Body of pancreas (tissue), 4 donors: ENCODE measurements at places on chromosomes 5 and 9.
A peak's percentile ranks its signal among the peaks of the same experiment; 100 is the strongest.

DNA sequence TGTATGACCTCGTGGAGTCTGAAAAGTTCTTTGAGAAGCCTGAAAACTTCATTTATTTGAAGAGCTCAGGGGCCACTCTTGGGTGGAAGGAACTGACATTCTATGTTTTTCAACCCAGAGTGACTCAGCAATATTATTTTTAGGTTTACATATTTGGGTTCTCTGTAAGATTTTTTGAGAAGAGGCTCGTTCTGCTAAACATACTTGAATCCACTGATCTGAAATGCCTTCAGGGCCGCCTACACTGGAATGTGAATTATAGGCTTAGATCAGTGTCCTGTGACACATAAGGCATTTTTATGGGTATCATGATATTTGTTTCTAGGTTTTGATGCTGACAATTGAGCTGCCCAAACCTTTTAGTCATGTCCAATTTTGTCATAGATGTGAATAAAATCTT is 86.2 kb downstream of the PSAT1 start:
- DNase-seq = no peak

GRCh38 chr5:109853377-109853776 is 163.7 kb downstream of the MAN2A1 start:
- no peak for DNase-seq

- no peak for DNase-seq
These were observed 375.6 kb upstream of the CLINT1 start for GRCh38 chr5:158234323-158235158.

- peak; percentile 21 for DNase-seq
These were observed 178.2 kb downstream of the SEC61B start for GRCh38 chr9:99400184-99400731.

GRCh38 chr9:16033921-16034691 is 481.3 kb downstream of the CCDC171 start:
- no peak for DNase-seq

GRCh38 chr9:115913696-115914095 is 239.9 kb upstream of the PAPPA start:
- no peak for DNase-seq

DNA sequence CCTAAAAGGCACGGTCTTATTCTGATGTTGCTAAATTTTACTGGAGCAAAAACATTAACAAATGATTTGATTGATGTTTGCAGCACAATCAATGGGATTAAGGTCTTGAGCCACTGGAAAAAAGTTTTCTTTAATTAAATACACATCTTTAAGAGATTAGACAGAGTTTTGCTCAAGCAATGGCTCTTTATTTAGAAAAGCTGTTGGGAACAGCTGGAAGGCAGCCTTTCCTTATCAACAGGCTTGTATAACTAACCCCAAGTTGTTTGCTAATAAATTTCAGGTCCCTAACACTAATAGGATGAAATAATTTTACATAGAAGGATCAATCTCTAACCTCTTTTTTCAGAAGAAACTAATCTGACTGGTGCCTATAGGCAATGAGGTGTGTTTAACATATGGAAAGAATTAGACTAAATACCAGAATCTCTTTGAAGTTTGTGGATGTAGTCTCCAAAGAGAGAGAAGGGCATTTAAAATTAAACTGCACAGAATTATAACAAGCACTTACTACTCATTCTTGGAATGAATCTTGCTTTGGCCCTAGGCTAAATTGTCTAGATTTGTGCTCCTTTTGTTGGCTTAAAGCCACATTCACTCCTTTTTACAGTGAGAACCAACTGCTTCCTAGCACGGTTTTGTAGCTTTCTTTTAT is 67.3 kb upstream of the TNFAIP8 start:
- DNase-seq = no peak

- no peak for DNase-seq
These were observed 338.0 kb downstream of the MAN2A1 start for GRCh38 chr5:110027527-110028322.

DNA sequence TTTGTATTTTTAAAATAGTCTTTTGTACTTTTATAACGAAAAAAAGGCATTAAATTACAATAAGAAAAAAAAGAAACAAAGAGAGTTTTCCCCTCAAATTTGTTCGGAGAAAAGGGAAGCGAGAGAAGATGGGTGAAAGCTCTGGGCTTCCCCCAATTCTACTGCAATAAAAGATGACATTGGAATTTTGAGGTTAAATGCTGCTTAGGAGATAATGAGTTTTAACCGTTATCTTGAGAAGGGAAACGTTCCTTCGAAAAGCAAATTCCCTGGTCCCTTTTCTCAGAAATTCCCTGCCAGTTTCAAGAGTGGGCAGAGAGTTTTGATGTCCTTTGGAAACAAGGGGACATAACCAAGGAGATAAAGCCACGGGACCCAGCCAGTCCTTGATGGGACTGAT is 18.4 kb upstream of the ERGIC1 start:
- no peak for DNase-seq

DNA sequence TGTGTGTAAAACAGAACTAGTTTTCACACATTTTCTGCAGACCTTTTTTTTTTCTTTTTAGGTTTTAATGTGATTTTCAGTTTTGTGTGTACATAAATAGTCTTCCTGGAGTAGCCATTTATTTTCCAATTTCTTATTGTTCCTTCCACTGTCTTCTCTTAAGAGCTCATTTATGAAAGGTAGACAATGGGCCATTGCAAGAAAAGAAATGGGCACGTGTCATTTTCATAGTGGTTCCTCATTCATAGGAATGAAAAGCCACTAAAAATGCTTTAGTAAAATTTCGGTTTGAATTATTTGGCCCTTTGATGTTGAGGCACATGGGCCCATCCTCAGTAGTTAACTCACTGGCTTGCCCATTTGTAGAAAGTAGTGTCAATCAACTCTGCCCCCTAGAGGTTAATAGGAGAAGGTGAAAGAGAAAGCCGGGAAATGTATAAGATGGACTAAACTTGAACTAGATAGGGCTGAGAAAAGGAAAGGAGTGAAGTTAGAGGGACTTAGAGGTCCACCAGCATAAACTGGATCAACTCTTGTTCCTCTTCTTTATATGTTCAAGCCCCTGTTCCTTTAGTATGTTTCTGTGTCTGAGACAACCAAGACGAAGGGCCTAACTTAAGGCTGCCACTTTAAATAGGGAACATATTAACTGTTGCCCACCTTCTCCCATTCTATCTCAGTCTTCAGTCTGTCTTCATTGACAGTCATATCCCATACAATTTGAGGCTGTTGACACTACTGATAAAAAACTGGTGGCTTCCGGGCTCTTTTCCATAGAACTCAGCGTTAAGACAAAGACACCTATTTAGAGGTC is 72.6 kb downstream of the SMARCA2 start:
- no peak for DNase-seq

GRCh38 chr9:134530724-134531123 is 110.9 kb upstream of the COL5A1 start:
- DNase-seq = no peak

GRCh38 chr5:957748-958485 is 50.7 kb upstream of the NKD2 start:
- DNase-seq = no peak

- DNase-seq = no peak
These were observed 645.2 kb upstream of the PTPRD start for GRCh38 chr9:11257992-11258391.

GRCh38 chr5:17481378-17481777 is 16.7 kb upstream of the TAF11L2 start:
- DNase-seq = no peak

DNA sequence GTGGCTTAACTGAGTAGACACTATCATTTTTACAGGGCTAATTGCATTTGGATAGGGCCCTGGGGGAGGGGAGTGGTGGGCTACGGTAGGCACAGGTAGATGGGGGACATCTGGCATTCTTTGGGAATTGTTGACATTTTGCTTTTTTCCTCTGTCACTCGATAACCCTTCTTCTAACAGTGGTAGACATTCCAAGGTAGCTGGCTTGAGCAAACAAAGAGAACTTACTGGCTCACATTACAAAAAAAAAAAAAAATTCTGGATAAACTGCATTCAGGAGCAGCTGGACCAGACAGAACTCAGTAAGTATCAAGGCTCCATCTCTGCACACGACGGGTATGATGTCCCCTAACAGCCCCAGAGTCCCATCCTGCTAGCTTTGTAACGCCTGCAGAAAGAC is 585.2 kb downstream of the ZNF608 start:
- DNase-seq = no peak

DNA sequence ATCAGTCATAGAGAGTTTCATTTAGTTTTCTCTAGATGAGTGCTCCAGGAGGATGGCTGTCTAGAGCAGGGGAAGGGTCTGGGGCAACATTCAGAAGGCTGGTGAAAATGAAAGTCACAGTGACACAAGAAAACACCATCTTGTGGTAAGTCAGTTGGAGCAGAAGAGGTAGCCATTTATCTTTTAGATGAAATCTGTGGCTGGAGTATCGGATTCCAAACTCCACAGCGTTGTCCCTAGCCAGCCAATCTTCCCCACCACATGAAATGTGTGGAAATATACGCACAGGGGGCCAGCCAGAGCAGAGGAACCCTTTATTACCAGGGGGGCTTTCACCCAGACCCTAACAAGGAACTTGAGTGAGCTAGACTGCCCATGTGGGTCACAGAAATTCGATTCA is 15.9 kb upstream of the TNFAIP8 start:
- no peak for DNase-seq

- no peak for DNase-seq
These were observed 25.2 kb downstream of the RIGI start for GRCh38 chr9:32500768-32501167.

DNA sequence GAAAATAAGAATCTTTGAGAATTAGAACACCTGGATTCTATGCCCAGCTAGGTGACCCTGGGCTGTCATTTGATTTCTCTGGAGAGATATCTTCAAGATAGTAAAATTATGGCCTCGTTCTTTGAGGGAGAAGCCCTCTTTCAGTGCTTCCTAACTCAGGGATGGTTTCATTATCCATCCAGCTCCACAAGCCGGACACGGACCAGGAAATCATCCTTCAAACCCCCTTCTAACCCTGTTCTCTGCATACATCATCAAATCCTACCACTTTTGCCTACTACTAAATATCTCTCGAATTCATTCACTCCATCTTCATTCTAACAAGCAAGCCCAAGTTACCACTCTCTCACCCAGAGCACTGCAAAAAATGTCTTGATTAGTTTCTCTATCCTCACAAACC is 57.2 kb downstream of the MAPKAP1 start:
- no peak for DNase-seq

- DNase-seq = no peak
These were observed 459.1 kb downstream of the EFNA5 start for GRCh38 chr5:107211630-107212029.

- DNase-seq = no peak
These were observed 10.7 kb downstream of the LYSMD3 start for GRCh38 chr5:90518661-90519060.

DNA sequence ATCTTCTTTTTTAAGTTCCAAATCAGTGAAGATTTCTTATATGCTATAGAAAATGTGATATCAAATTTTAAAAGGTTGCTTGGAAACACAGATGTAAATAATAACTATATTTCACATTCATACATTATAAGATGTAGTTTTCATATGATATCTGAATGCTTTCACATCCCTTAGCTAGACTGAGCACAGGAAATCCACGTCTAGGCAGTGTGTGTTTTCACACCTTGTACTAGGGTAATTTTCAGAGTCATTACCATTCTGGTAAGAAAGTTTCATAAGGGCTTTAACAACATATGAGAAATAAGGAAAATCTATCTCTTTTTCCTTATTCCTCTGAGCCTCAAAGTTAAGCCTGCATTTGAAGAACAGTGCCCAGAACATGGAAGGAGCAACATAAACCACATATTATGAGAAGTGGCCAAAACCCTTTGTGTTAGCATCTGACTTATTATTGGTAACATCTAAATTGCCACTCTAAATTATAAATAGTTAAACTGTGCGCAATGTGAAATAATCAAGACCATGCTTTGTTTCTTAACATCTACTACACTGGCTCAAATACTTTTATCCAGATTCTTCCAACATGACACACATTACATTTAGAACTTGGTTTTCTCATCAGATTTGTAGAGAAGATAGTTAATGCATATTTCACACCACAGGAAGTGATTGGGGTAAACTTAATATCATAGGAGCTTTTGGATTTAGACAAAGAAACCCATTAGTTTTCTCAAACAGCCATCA is 113.3 kb downstream of the PPP2R2B start:
- DNase-seq = no peak

GRCh38 chr9:99018653-99019052 is 74.9 kb downstream of the COL15A1 start:
- no peak for DNase-seq

DNA sequence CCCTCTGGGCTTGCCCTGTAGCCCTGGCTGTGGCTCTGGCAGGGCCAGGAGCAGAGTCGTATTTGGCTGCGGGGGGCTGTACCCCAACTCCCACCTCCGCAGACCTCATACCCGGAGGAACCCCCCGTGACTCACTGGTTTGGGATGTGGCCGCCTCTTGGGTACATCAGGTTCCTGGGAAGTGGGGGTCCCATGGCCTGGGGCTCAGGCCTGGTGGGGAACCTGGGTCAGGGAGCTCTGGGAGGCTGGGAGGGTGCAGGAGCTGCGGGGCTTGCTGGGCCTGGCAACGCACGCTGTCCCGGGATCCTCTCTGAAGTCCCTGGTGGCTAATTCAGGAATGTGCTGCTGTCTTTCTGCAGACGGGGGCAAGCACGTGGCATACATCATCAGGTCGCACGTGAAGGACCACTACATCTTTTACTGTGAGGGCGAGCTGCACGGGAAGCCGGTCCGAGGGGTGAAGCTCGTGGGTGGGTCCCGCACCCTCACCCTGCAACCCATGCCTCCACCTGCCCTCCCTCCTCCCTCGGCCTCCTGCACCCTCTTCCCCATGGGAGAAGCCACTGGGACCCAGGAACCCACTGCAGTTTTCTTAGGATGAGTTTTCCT is 2.4 kb downstream of the LCN1 start:
- DNase-seq = no peak

DNA sequence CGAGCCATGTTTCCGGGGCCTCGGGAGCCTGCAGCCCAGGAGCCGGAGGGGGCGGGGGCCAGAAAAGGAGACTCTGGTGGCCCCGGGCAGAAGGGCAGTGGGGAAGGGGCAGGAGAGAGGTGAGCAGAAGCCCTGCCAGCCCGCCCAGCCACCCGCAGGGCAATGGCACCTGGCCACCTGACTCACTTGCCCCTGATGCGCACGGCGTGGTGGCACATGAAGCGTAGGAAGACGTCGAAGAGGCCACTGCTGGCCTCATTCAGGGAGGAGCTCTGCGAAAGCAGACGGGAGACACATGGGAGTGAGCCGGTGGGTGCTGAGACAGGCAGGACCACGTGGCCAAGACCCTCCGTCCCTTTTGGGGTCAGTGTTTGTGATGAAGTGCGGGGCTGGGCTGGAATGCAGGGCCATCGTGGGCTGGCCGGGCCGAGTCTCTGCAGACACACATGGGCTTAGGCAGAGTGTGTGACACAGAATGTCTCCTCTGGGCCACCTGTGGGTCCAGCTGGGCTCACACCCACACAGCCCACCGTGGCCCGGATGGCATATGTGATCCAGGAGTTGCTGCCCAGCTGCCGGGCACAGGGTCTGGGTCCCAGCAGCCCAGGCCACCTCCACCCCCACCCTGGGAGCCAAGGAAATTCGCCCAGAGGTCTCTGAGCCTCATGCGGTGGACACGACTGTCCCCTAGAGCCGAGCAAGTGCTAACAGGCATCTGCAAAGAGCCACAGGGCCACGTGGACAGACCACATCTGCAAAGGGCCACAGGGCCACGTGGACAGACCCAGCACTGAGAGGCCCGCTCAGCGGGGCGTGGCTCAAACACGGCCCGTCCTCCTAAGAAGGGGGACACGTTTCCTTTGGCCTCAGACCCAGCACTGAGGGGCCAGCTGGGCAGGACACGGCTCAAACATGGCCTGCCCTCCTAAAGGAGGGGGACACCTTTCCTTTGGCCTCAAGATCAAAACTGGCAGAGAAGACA is 23.6 kb downstream of the TERT start:
- DNase-seq = no peak
